Dermis microvascular lymphatic vessel endothelial cell (primary cell): ENCODE measurements at places on chromosomes 1 and 21. TPM values are rescaled to one million over a fixed set of nuclear protein-coding genes. Genes with fewer than 3 reads are reported as not detected.

WNT9A gene
- 0.64 and 0.76 TPM in 2 replicates for total RNA-seq

LRRIQ3 gene
- total RNA-seq, result 0.13 and 0.51 TPM in 2 replicates

NMNAT2 gene
- 0.13 and 0.51 TPM in 2 replicates for total RNA-seq

KCNE2 gene
- total RNA-seq, result not detected in 2 replicates

TSPAN1 gene
- total RNA-seq, result 0.13 TPM in 1 of 2 replicates, not detected in the other

UBL4B gene
- total RNA-seq, result not detected in 2 replicates

DMBX1 gene
- not detected in 2 replicates for total RNA-seq

BEST4 gene
- under 0.01 TPM in 1 of 2 replicates, not detected in the other for total RNA-seq

ICOSLG gene
- total RNA-seq, result 0.51 and 1.1 TPM in 2 replicates

ANKRD65 gene
- 0.25 and 0.26 TPM in 2 replicates for total RNA-seq

CR1 gene
- not detected in 2 replicates for total RNA-seq

FDPS gene
- total RNA-seq, result 401 and 490 TPM in 2 replicates

LCE5A gene
- not detected in 2 replicates for total RNA-seq

TBCE gene
- 10.9 and 12.3 TPM in 2 replicates for total RNA-seq

FCRL5 gene
- not detected in 2 replicates for total RNA-seq

ACKR1 gene
- under 0.01 TPM in 1 of 2 replicates, not detected in the other for total RNA-seq

MFSD2A gene
- total RNA-seq, result 0.13 and 0.51 TPM in 2 replicates

PLA2G4A gene
- 16.2 and 24.5 TPM in 2 replicates for total RNA-seq

ZYG11B gene
- total RNA-seq, result 29.5 and 30.8 TPM in 2 replicates

HMGCS2 gene
- total RNA-seq, result not detected in 2 replicates

MRPS21 gene
- 39.4 and 47.4 TPM in 2 replicates for total RNA-seq

C1orf94 gene
- not detected in 2 replicates for total RNA-seq

GCSAML gene
- total RNA-seq, result not detected in 2 replicates

HRNR gene
- total RNA-seq, result not detected in 2 replicates

LCE6A gene
- total RNA-seq, result not detected in 2 replicates

NSL1 gene
- total RNA-seq, result 25.3 and 31.5 TPM in 2 replicates

HTR6 gene
- total RNA-seq, result under 0.01 and 0.13 TPM in 2 replicates

NPHS2 gene
- not detected in 2 replicates for total RNA-seq

RHOU gene
- total RNA-seq, result 18.9 and 31.5 TPM in 2 replicates

SYDE2 gene
- total RNA-seq, result 4.0 and 6.1 TPM in 2 replicates

NT5C1A gene
- not detected in 2 replicates for total RNA-seq

FCRL4 gene
- not detected in 2 replicates for total RNA-seq

SPRR1B gene
- total RNA-seq, result not detected in 2 replicates

GJA4 gene
- 62.4 and 70.5 TPM in 2 replicates for total RNA-seq

HSD3B2 gene
- total RNA-seq, result not detected in 2 replicates

CD1B gene
- total RNA-seq, result not detected in 2 replicates

PROK1 gene
- not detected in 2 replicates for total RNA-seq

RGS4 gene
- 8.5 and 9.2 TPM in 2 replicates for total RNA-seq

WDTC1 gene
- 18.5 and 31.1 TPM in 2 replicates for total RNA-seq

DNAJC6 gene
- 3.6 and 5.8 TPM in 2 replicates for total RNA-seq

TTC24 gene
- not detected in 2 replicates for total RNA-seq

AMY2B gene
- 0.90 and 1.9 TPM in 2 replicates for total RNA-seq

RNF186 gene
- total RNA-seq, result not detected in 2 replicates

GBP7 gene
- total RNA-seq, result not detected in 2 replicates

ELAPOR1 gene
- total RNA-seq, result 0.13 and 0.26 TPM in 2 replicates

RBBP4 gene
- 118 and 181 TPM in 2 replicates for total RNA-seq

WNT2B gene
- total RNA-seq, result 0.51 and 1.0 TPM in 2 replicates

PPM1J gene
- total RNA-seq, result 0.64 and 0.76 TPM in 2 replicates

SLC5A9 gene
- total RNA-seq, result under 0.01 and 0.13 TPM in 2 replicates

IFNLR1 gene
- total RNA-seq, result under 0.01 TPM in 1 of 2 replicates, not detected in the other

HORMAD1 gene
- not detected in 2 replicates for total RNA-seq

TMEM200B gene
- total RNA-seq, result 0.13 TPM in 2 replicates

OR10J1 gene
- not detected in 2 replicates for total RNA-seq

S100A1 gene
- total RNA-seq, result not detected in 2 replicates
